Head of caudate nucleus (tissue), 42 donors: ENCODE measurements at places on chromosomes 11 and 22.

GRCh38 chr22:42855721-42856120, 1.4 kb downstream of the ARFGAP3 start:
- no peak for DNase-seq

DNA sequence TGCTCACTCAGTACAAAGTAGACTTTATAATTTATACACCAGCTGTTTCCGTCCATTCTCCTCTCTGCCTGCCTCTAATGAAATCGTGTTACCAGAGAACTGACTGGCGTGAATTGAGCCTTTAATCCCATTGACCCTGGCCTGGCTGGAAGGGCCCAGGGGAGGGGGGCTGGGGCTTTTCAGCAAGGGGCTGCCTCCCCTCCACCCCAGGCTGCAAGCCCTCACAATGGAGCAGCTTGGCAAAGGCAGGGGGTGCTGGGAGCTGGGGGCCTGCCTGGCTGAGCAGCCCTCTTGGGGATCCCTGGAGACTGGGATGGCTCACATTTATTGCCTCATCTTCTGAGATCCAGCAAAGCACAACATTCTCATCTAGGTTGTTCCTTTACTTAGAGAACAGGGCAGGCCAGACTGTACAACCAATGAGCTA, 25.8 kb upstream of the LMO1 start:
- no peak for DNase-seq

GRCh38 chr11:62306227-62306626, 7.4 kb upstream of the SCGB1D4 start:
- no peak for DNase-seq

DNA sequence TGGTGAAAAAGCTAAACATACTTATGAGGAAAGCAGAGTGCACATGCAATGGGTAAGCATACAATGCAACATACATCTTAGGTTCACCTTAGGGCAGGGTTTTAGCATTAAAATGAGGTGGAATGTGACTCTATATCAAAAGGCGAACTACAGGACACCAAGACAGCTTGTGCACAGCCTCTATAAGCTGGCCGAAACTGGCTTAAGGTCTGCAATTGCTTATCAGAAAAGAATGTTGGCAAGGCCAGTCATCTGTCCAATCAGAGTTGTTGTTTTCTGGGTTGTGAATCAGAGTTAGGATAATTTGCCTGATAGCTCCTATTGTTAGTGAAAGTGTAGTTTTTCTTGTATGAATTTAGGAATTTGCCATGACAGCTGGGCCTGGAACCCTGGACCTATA, 76.5 kb downstream of the LRRC4C start:
- no peak for DNase-seq

- no peak for DNase-seq
These were observed 13.7 kb downstream of the OR5B17 start for GRCh38 chr11:58345204-58345603.

DNA sequence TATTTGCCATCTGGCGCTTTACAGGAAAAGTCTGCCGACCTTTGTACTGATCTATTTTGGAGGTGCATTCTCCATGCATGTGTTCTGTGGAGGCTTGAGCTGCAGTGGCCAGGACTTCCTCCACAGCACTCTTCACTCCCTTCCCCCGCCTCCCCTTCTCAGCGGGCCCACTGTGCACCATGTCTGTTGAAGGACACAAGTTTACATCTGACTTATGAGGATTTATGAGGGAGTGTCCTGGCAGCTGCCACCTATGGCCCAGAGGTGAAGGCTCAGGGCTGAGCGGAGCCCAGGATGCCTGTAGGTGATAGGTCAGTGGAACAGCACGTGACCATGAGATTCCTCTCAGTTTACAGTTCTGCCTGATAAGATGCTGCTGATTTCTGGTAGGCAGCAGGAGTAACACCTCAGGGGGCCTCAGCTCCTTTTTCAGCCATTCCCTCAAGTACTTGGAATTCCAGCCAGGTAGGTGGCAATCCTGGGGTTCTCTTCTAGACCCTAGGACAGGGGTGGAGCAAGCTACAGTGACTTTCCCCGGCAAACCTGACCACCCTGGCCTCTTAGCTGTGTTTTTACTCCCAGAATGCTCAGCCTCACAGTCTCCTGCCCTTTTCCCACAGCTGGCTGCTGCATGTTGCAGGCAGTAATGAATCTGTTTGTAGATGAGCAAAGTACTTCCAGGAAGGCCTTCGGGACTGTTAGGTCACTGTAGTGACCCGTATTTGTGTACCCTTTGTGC, 59.9 kb downstream of the PPFIBP2 start:
- no peak for DNase-seq

GRCh38 chr11:73972620-73973449, 9.8 kb downstream of the UCP2 start:
- no peak for DNase-seq

GRCh38 chr11:38461751-38462150, 1863.7 kb upstream of the RAG2 start:
- no peak for DNase-seq

DNA sequence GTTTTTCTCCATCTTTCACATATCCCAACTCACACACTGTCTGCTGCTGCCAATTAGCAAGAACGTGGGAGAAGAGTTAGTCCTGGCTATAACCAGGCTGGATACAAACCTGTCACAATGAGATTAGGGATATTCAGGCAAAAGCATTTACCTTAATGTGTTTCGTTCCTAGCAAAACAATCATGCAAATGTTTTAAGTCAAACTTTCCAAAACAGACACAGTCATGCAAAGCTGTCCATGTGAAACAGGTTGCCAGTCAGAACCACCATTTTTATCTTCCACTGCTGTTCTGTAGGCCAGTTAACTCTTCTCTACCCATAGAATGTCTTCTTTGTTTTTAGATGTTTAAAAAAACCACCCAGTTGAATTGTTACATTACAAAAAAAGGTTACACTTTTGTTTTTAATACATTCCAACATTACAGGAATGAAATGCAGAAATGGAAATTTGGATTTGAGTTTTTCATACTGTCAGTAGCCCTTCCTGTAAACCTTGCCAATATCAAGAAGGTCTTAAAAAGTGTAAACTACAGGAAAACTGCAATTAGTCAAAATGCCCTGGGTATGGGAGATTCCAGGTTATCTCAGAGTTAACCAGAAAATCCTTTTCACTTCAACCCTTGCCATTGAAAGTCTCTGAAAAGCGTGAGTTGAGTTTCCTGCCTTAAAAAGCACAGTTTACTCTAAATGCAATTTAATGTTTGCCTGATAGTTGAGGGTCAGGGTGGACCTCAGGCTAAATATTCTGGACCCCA, 34.2 kb upstream of the LDLRAD3 start:
- DNase-seq = no peak

GRCh38 chr11:13944911-13945425, 17.6 kb upstream of the SPON1 start:
- DNase-seq = no peak

DNA sequence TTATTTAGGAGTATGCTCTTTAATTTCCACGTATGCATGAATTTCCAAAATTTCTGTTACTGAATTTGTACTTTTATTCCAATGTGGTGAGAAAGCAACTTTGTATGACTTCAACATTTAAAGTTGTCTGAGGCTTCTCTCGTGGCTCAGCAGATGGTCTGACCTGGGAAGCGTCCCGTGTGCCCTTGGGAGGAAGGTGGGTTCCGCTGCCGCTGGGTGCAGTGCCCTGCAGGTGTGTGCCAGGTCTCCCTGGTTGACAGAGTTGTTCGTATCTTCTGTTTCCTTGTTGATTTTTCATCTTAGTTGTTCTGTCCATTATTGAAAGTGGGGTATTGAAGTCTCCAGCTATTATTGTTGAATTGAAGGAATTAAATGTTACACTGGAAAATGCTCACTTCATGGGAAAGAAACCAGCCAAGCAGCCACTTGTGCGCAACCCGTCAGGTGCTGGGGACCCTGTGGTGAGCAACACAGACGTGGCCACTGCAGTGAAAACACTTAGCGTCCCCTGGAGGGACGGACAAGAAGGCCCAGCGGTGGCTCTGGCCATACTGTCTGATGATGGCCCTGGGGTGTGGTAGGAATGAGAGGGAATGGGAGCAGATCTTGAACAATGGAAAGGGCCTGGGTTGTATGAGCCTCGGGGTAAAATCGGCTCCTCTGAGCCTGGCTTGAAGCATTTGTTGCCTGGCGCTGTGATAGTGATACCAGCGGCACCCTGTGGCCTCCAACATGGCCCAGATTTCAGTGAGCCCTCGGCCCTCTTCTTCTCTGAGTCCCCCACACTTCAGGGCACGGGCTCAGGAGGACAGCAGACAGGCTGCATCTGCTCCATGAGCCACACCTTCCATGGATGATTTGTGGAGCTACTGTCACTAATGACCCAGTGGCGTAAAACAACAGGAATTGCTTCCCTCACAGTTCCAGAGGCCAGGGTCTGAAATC, 31.5 kb upstream of the KRTAP5-7 start:
- no peak for DNase-seq

DNA sequence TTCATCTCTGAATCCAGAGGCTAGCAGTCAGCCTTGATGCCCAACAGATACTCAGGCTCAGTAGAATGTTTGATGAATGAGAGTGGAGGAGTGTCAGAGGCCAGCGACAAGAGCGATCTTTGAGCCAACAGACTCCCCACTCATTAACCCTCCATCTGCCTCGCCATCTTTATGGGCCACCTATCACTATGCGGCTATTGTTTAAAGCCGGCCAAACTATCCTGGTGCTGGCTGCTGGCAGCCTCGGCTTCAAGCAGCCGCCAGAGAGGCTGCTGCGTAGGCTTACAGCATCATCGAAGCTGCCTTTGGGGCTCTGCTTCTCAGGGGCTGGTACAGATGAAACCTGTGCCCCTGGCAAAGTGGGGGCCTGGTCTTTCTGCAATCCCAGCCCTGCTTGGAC, 525.6 kb downstream of the INSC start:
- DNase-seq = no peak

GRCh38 chr11:72569966-72570892, 104.0 kb downstream of the PDE2A start:
- DNase-seq = no peak

- DNase-seq = no peak
These were observed 13.7 kb downstream of the PIWIL3 start for GRCh38 chr22:24760708-24761306.

DNA sequence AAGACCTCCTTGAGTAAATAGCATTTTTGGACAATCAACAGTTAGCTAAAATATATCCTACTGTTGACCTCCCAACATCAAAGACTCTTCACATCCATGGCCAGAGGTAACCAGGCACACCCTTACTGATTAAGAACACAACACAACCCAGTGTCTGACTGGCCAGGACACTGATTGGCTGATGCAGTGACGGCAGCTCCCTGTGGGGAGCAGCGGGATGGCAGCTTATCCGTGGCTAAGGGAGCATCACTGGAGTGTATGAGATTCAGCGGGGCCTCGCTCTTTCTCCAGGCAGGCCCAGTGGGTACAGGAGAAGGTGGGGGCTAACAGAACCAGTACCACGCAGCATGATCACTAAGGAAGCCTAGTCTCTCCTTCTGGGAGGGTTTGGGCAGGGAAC, 10.3 kb upstream of the IL2RB start:
- DNase-seq = no peak

- no peak for DNase-seq
These were observed 7.0 kb downstream of the EMID1 start for GRCh38 chr22:29212743-29213142.

- DNase-seq = no peak
These were observed 493 bp upstream of the CYTH4 start for GRCh38 chr22:37281646-37282384.

- peak; percentile 81 for DNase-seq
These were observed at the start of gene TMEM25 for GRCh38 chr11:118530683-118531596. TSS of gene TMEM25 (plus strand) at chr11:118531192. CDS start at chr11:118531802, 610 bp downstream.

DNA sequence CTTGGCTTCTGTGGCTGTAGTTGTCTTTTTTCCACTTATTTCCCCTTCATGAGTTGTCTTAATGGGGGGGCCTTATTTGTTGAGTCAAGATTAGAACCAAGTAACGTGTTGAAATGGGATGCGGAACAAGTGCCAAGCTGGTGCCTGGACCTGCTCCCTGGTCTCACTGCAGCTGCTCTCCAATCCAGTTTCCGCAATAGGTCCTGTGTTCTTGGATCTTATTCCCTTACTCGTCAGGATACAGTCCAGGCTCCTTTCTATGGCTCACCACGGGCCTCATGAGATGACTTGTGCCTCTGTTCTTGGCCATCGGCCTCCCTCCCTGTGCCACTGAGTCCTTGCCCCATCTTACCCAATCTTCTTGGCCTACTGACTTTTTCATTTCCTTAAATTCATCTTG, 159.6 kb upstream of the CADM1 start:
- no peak for DNase-seq

DNA sequence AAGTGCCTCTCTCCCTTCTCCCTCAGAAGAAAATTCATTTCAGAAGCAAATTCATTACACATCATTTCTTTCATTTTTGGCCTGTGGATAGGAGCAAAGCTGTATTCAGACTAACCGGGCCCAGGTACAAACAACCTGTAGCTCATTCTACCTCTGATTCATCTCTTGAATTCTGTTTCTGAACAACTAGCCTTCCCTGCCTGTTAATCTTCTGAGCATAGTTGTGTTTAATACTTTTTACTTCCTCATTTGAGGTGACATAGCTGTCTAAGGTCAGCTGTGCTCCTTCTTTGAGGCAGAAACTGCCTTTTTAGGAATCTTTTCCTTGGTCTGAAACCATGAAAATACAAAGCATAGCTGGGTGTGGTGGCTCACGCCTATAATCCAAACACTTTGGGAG, 12.6 kb upstream of the IL18BP start:
- DNase-seq = no peak

DNA sequence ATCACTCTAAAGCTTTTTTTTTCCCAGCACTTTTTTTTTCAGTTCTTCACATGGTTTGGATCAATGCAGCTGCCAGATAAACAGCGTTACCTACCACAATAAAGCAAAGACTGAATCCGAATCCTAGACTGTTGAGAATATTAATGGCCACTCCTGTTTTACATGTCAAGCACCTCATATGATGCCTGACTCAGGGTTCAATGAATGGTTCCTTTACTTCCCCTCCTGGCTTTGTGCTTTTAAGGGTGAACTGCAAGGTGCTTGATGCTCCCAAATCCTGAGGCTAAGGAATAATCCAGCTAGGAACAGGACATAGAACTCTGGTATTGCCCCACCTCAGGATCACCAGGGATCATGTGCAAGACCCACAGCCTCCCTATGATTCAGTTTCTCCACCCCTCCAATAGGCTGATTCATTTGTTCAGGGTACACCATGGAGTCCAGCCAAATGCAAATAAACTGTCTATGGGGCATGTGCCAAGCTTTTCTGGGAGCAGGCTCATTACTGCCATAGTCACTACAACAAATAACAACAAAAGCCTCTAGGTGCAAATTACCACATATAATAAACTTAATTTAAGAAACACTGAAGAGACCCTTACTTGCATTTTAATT, 104.3 kb downstream of the GAB2 start:
- peak; percentile 49 for DNase-seq

DNA sequence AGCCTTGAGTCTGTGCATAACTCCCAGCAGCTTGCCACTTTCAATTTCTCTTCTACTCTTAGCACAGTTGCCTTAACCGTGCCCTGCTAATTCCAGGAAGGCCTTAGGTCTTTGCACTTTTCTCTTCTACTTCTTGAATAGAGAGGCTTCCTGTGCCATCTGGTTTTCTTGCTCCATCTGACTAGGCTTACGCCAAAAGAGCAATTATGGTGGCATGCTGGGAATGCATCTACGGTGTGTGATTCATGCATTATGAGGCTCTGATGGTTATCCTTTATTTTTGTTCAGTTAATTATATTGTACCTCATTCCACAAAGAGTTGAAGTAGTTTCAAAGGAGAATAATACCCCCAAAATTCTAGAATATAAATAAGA, 29.4 kb downstream of the SIK2 start:
- no peak for DNase-seq

- DNase-seq = peak; percentile 38
These were observed 11.3 kb downstream of the SHANK2 start for GRCh38 chr11:71240865-71241691.
